Stimulated activated CD8-positive, alpha-beta memory T cell treated with anti-CD3 and anti-CD28 coated beads, Interleukin-7, amount 100 ng/mL, for 24 hours (primary cell): ENCODE measurements at places on chromosomes 1 and 21.

DNA sequence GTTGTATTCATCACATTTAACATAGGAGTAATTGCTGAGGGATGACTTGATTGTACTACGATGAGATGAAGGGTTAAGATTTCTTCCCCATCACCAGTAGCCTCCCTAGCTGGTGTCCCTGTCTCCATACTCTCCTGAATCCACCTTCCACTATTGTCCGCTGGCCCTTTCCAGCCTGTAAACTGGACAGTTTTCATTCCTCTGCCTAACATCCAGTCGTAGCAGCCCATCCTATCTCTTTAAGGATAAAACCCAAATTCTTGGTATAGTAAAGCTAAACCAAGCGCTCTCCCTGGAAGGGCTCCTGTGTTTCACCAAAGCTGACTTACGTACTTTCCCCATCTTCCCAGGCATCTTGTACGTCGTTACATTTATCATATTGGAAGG, 670 bp downstream of the COX20 start:
- DNase-seq: no peak

DNA sequence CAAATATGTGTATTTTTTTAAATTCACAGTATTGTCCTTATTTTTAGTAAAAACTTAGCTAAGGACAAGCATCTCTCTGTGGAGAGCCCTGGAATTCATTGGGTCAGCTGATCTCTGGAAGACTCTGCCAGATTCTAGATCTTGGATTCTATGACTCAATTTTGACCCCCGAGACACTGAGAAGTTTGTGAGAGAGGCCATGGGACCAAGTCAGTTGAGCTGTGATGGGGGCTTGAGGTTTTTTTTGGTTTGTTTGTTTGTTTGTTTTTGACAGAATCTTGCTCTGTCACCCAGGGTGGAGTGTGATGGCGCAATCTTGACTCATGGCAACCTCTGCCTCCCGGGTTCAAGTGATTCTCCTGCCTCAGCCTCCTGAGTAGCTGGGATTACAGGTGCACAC, 13.5 kb downstream of the SHISA4 start:
- DNase-seq: no peak

DNA sequence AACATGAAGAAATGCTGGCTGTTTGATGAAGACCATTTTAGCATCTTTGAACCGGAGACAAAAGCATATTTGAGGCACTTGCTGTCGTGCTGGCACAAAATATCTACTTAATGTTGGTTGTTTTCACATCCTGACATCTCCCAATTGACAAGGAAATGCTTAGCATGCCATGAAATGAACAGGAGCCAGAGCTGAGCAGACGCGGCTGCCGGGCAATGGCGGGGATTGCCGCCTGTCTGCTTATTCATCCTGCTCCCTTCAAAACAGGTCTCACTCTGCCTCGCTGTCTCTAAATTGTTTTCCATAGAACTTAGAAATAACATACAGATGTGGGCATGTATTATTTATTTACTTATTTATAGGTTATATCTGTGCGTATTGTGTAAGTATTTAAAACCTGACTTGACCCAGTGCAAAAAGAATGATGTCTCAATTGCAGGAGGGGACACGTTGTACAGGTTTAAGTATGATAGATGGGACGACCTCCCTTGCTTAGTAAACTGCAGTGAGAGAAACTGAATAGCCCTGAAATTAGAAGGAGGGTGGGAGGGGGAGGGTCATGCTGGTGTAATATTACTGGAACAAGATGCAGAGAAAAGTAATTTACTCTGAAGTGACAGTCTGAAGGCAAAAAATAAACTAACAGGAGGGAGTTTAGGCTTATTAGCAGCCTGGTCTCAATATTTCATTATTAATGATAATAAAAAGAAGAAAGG, 590.4 kb upstream of the PLXNA2 start:
- DNase-seq: no peak

- DNase-seq: no peak
Measured at GRCh38 chr1:155598842-155599331, 11.1 kb upstream of the MSTO1 start.

DNA sequence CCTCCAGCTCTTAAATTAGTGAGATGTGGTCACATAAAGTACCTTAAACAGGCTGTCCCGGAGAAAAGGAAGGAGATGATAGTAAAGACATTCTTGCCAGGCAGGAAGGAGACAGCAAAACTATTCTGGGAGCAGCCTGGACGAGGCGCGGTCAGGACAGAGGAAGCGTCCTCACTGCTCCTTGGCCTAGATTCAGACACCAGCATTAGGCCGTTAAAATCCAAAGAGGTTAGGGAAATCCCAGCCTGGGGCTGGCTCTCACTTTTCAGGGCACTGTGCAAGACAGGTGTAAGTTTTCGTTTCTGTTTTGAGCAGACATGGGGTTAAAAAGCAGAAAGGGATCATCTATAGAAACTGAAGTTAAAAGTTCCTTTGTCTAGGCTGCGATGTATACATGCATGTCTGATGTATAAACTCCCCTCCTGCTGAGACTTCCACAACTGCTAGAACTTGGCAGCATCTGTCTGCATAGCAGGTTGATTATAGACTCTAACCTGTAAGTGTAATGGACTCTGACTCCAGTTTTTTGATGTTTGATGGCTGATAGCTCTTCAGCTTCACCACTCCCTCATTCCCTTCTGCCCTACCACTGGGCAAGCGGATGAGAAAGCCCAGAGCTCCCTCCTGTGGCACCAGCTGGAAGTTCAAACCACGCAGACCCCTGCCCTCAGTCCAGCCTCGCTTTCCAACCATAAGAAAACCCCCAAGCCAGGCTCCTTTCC, 21.5 kb downstream of the STPG1 start:
- peak; percentile 33 for DNase-seq
